ENCODE measurements at places on chromosomes 1 and 21.

GRCh38 chr1:173454966-173455524 lies 22.1 kb upstream of the PRDX6 start:
- no peak for DNase-seq

DNA sequence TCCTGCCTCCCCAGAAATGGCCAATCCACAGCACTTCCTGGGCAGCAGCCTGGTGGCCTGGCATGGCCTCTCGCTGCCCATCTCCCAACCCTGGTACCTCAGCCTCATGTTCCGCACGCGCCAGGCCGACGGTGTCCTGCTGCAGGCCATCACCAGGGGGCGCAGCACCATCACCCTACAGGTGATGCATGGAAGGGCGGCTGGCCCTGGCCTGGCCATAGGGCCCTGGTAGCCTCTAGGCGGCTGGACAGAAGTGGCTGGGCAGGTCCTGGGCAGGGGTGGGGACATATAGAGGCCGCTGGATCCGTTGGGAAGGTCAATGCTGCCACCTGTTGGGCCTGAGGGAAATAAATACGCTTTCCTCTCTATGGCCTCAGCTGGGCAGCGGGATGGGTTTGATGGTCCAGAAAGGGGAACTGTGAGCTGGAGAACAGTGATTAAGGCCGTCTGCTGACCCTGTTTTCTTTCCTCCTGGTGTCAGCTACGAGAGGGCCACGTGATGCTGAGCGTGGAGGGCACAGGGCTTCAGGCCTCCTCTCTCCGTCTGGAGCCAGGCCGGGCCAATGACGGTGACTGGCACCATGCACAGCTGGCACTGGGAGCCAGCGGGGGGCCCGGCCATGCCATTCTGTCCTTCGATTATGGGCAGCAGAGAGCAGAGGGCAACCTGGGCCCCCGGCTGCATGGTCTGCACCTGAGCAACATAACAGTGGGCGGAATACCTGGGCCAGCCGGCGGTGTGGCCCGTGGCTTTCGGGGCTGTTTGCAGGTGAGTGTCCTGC lies 14.4 kb downstream of the CELSR2 start:
- peak; percentile 42 for DNase-seq

- no peak for DNase-seq
Measured at GRCh38 chr1:160637821-160638539, 8.9 kb downstream of the SLAMF1 start.

- DNase-seq, result no peak
Measured at GRCh38 chr1:109993885-109994284, 9.3 kb downstream of the AHCYL1 start.

GRCh38 chr1:115300087-115300876 lies 37.8 kb downstream of the NGF start:
- DNase-seq, result no peak

All from stimulated activated CD8-positive, alpha-beta memory T cell treated with anti-CD3 and anti-CD28 coated beads, Interleukin-15, amount 100 ng/mL, for 4 hours (primary cell).